Tibial nerve (tissue), 4 donors: ENCODE measurements at places on chromosomes 1 and 21. TPM values are rescaled to one million over a fixed set of nuclear protein-coding genes. Genes with fewer than 3 reads are reported as not detected.
A peak's percentile ranks its signal among the peaks of the same experiment; 100 is the strongest.

DNA sequence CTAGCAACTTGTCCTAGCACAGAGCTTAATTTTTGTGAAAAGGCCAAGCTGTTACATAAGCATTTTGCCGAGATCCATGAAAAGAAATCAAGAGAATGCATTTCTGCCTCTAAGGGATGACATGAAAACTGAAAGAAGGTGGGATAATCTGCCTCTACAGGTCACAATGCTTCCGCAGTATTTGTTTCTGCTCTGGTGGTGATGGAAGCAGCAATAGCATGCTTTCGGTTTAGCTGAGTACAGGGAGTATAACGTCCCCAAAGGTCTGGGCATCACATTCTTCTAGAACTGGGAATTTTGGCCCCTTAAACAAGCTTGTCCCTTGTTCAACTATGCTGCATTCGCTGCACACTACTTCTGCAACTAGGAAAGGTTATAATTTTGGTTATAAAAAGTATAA is 14.4 kb upstream of the MAGI3 start:
- no peak for DNase-seq

- DNase-seq, result no peak
These were observed 323.2 kb downstream of the AMY1C start for GRCh38 chr1:104072915-104073371.

DNA sequence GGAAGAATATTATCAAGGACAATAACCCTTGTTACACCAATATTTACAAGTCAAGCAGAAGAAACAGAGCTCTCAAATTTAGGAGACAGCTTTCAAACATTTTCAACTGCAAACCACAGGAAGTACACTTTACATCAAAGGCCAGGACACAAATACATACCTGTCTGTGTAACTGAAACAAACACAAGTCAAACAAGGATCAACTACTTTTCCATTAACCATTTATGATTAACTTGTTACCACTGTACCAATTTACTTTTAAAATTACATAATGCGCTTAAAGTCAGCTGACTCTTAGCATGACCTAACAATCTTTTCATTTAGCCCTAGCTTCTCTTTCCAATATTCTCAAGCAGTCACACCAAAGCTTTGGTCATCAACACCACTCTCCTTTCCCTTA is 43.5 kb downstream of the TRIM33 start:
- DNase-seq, result no peak

DNA sequence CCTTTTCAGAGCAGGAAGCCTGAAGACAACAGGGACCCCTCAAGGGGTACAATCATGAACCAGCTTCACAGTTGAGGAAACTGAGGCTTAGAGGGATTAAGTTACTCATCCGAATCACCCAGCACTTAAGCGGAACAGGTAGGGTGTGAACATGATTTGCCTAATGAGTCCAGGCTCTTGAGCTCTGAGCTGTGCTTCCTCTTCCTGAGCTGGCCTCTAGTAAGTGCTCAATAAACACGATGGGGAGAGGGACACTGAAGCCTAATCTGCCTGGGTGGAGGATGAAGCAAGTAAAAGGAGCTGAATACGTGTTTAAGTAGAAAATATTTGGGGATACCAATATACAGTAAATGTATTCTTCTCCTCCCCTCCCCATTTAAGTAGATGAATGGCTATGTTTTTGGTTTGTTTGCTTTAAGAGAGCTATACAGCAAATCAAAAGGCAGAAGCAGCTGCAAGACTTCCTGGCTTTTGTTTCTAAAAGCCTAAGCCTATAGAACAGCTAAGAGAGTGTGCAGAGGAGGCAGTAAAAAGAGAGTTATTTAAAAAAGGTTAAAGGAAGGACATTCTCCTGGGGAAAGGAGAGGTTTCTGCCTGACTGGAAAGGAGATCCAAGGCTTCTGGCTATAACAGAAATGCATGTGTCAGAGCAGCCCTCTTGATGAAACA is 20.5 kb downstream of the STPG1 start:
- DNase-seq, result no peak

- peak; percentile 74 for DNase-seq
These were observed 19.1 kb downstream of the RCSD1 start for GRCh38 chr1:167648978-167649744.

GRCh38 chr1:25550155-25550506 is 6.7 kb downstream of the LDLRAP1 start:
- no peak for DNase-seq

- no peak for DNase-seq
These were observed 6.6 kb upstream of the MMP23B start for GRCh38 chr1:1625404-1625775.

LCE3E gene
- total RNA-seq, result not detected
